ENCODE measurements at places on chromosomes 12 and 14. TPM values are rescaled to one million over a fixed set of nuclear protein-coding genes. Genes with fewer than 3 reads are reported as not detected.

DNA sequence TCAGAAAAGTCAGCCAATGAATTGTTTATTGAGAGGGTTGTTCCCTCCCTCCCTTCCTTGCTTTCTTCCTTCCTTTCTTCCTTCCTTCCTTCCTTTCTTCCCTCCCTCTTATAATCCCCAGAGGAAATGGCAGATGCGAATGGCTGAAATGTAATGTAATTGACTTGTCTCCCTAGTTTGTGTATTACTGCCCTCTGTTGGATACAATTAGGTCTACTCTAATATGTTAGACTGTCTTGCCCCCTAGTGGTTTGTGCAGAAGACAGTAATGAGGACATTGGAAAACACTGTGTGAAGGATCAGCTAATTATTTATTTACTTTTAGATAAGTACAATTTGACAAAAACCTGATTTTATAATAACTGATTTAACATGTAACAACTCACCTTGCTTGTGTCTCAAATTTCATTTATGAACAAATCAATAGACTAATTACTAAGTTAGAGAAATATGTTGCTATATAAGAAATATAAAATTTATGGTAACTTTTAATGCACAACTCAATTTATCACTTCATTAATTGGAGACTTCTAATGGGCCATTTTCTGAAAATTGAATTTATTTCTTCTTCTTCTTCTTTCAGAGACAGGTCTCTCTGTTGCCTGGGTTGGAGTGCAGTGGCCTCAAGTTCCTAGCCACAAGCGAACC is 229.8 kb upstream of the LRIG3 start:
- H3K36me3 ChIP-seq, result no peaks in the 10 kb centered on the region
- H3K4me3 ChIP-seq, result no peak overlapping the region

DNA sequence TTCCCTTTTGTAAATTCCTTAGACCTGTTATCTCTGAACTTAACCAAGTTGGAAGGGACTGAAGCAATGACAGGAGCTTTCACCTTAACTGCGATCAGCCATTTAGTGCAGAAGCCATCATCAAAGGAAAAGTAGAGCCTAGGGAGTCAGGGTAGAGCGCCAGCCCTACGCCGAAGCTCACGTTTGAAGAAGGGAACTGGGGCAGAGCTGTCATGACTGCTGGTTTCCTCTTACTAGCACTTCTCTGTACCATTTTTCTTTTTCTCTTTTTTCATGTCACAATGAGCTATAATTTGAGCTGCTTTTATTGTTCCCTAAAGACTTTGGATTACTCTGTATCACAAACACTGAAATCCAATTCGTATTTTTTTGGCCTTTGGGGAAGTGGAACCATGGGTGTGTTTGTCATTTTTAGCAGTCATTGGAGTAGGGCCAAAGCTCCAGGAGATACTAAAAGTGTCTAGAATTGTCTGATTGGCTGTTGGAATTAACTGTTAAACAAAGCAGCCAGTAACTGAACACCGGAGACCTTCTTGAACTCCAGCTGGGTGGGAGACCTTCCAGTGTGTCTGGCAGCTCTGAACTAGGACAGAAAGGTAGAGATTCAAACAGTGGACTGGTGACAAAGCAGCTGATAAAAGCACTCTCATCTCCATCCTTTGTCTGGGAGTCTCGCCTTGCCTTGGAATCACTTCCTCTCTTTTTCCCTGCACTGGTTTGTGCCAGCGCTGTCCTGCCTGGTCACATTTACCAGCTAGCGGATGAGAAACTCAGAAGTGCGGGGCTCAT is 9.1 kb downstream of the MTRFR start:
- H3K4me3 ChIP-seq, result no peak overlapping the region
- no peaks in the 10 kb centered on the region for H3K27me3 ChIP-seq
- DNase-seq, result no peak
- H3K4me1 ChIP-seq, result peaks cover 41% of the 10 kb centered on the region
- peak overlapping the region; percentile 51 for H3K27ac ChIP-seq

DNA sequence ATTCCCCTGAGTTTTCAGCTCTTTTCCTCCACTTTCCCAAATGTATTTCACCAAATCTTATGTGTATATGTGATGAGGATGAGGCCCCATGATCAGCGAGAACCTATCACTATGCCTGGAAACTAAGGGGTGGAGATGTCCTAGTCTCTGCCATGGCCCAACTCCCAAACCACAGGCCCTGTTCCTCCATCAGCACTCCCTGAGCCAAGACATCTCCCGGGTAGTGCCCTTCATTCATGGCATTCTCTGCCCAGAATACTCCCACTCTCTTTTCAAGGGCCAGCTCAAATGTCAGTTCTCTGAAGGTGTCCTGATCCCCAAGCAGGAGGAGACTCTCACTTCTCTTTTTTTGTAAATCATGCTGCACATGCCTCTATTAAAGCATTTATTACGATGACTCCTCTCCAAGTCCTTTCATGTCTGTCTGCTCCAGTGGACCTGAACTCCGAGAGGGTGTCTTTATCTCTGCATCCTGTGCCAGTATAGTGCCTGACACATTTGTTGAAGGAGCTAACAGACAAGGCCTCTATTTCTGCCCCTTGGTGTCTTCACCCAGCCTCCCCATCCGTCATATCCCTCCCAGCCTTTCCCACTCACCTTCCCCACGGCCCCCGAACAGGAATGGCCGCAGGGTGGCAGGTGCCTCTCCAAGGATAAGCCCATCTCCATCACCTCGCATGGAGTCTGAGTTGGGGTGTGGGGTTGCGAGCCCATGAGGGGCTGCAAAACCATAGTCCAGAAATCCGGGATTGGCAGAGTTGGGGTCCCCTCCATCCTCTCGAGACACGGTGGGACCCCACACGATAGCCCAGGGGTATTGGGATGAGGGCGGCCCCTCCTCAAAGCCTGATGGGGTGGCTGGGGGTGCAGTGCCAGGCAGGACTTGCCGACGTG is 3.7 kb downstream of the PIANP start:
- peaks cover 4% of the 10 kb centered on the region for H3K27me3 ChIP-seq
- H3K4me3 ChIP-seq, result no peak overlapping the region
- H3K4me1 ChIP-seq, result peaks cover 21% of the 10 kb centered on the region
- no peak overlapping the region for H3K27ac ChIP-seq

DNA sequence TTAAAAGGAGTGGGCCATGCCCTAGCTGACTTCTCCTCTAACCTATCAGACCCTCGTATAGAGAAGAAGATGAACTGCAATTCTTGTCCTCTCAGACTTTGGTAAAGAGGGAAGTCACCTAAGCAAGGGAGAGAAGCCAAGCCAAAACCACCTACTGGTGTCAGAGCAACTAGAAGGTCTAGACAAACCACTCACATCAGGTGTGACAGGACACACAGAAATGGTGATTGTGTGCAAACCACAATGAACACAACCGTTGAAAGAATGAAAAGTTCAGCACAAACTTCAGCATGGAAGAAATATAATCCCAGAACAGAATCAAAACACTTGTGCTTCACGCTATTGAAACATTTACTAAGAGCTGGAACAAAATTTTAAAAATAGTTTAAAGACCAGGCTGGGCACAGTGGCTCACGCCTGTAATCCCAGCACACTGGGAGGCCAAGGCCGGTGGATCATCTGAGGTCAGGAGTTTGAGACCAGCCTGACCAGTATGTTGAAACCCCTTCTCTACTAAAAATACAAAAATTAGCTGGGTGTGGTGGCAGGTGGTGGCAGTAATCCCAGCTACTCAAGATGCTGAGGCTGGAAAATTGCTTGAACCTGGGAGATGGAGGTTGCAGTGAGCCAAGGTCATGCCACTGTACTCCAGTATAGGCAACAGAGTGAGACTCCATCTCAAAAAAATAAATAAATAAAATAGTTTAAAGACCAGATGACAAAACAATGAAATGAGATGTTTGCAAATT is 56.2 kb upstream of the NTF3 start:
- no peaks in the 10 kb centered on the region for H3K27me3 ChIP-seq
- no peak overlapping the region for H3K27ac ChIP-seq
- DNase-seq, result peak; percentile 47
- H3K4me3 ChIP-seq, result no peak overlapping the region

- no peaks in the 10 kb centered on the region for H3K27me3 ChIP-seq
These were observed 131.9 kb downstream of the CEP128 start for GRCh38 chr14:80809663-80810062.

GRCh38 chr12:108349278-108349688 is 10.2 kb upstream of the CMKLR1 start:
- H3K4me1 ChIP-seq, result no peaks in the 10 kb centered on the region
- H3K27me3 ChIP-seq, result peaks cover 4% of the 10 kb centered on the region
- H3K27ac ChIP-seq, result no peak overlapping the region
- DNase-seq, result no peak
- H3K36me3 ChIP-seq, result no peaks in the 10 kb centered on the region

- no peak overlapping the region for H3K27ac ChIP-seq
- DNase-seq, result no peak
- H3K4me3 ChIP-seq, result no peak overlapping the region
- no peaks in the 10 kb centered on the region for H3K27me3 ChIP-seq
- no peaks in the 10 kb centered on the region for H3K36me3 ChIP-seq
- H3K4me1 ChIP-seq, result peaks cover 12% of the 10 kb centered on the region
These were observed 219.2 kb downstream of the PDZRN4 start for GRCh38 chr12:41407232-41407799.

DNA sequence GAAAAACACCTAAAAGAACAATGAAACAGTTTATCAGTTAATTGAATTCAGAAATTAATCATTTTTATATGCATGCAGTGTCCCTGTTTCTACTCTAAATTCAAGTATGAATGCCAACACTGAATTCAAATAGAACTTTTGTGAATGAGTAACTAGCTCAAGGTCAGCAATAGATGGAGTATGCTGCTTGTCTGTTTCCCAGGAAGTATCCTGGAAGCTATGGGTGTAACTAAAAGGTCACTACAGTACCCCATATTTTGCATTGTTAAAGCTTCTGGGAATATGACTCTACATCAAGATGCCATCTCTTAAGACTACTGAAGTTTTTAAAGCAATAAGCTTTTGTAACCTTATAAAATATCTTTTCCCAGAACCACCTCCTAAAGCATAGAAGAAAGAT is 681.4 kb upstream of the FBXO33 start:
- DNase-seq, result no peak
- H3K4me3 ChIP-seq, result no peak overlapping the region
- no peak overlapping the region for H3K27ac ChIP-seq
- H3K4me1 ChIP-seq, result no peaks in the 10 kb centered on the region
- H3K36me3 ChIP-seq, result no peaks in the 10 kb centered on the region

GRCh38 chr14:37081218-37081617 is 91.2 kb downstream of the SLC25A21 start:
- no peaks in the 10 kb centered on the region for H3K27me3 ChIP-seq
- no peaks in the 10 kb centered on the region for H3K4me1 ChIP-seq
- no peak for DNase-seq
- H3K4me3 ChIP-seq, result no peak overlapping the region

- H3K27ac ChIP-seq, result no peak overlapping the region
- H3K4me3 ChIP-seq, result no peak overlapping the region
- H3K4me1 ChIP-seq, result peaks cover 15% of the 10 kb centered on the region
- H3K36me3 ChIP-seq, result no peaks in the 10 kb centered on the region
- DNase-seq, result peak; percentile 53
- H3K27me3 ChIP-seq, result no peaks in the 10 kb centered on the region
These were observed 1116.9 kb upstream of the TMEM132C start for GRCh38 chr12:127150028-127150427.

DNA sequence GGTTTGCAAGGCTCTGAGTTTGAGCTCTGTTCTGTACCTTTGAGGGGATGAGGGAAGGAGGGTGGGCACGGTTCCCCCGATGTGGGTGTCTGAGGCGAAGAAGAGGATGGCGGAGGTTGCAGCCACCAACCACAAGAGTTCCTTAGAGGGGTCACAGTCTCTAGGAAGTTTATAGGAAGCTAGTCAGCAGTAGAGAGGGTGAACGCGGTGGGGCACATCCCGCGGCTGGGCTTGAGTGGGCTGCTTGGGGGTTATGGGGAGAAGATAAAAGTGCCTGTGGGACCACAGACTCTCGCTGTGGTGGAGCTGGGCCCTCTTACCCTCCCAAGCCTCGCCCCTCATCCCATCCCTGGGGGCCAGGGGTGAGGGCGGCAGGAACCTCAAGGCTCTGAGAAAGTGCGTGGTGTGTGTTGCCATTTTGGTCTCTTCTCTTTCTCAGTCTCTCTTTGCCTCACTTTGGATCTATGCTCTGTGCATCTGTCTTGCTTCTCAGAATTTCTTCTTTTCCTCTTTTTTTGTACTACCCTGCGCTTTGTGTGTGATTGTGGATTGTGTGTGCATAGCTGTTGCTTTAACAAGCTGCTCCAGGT is 2.7 kb downstream of the CD4 start:
- peaks cover 6% of the 10 kb centered on the region for H3K4me1 ChIP-seq
- H3K4me3 ChIP-seq, result no peak overlapping the region
- H3K27ac ChIP-seq, result no peak overlapping the region

DNA sequence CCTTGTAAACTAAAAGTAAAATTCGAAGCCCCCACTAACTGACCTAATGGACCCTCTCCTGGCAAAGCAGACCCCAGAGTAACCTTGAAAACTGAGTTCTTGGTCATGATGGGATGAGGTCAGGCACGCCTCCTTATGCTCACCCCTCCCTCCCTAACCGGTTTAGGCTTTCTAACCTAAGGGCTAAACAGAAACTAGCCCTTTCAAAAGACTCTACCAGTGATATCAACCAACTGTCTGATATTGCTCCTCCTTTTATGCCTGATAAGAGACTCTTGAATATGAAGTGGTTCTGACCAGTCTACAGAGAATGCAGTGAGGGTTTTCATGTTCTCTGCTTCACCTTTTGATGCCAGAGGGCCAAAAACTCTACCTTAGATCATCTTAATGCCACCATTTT is 4.8 kb upstream of the LPCAT3 start:
- H3K27me3 ChIP-seq, result no peaks in the 10 kb centered on the region
- peaks cover 10% of the 10 kb centered on the region for H3K4me1 ChIP-seq
- H3K27ac ChIP-seq, result no peak overlapping the region
- H3K4me3 ChIP-seq, result no peak overlapping the region
- DNase-seq, result no peak
- H3K36me3 ChIP-seq, result no peaks in the 10 kb centered on the region

DNA sequence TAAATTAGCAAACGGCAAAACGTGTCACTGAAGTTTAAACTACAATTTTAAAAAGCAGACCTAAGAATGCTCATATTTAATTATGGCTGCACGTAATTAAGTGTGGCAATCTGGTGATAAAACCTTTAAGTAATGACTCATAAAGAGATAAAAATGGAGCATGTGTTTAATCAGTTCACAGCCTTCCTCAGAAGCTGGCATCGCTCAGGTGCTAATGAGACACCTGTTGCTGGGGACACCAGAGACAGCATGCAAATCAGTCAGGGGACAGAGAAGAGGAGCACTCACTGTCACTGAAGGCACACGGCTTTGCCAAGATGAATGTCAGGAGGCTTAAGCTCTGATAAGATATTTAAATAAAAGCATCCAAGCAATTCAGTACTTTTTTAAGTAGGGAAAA is 840.3 kb downstream of the GALC start:
- no peak for DNase-seq
- H3K4me3 ChIP-seq, result no peak overlapping the region
- no peak overlapping the region for H3K27ac ChIP-seq
- H3K27me3 ChIP-seq, result no peaks in the 10 kb centered on the region
- H3K36me3 ChIP-seq, result no peaks in the 10 kb centered on the region

GRCh38 chr12:104305349-104305748 is 1.8 kb downstream of the EID3 start:
- no peak for DNase-seq
- no peaks in the 10 kb centered on the region for H3K27me3 ChIP-seq
- H3K27ac ChIP-seq, result peak overlapping the region; percentile 87

GRCh38 chr14:22303589-22304195 is 285.3 kb downstream of the DAD1 start:
- H3K27ac ChIP-seq, result no peak overlapping the region
- H3K36me3 ChIP-seq, result no peaks in the 10 kb centered on the region
- H3K4me1 ChIP-seq, result no peaks in the 10 kb centered on the region
- no peaks in the 10 kb centered on the region for H3K27me3 ChIP-seq
- no peak for DNase-seq

LYZ gene
- 95.3 TPM for total RNA-seq

TAS2R42 gene
- not detected for total RNA-seq

PNMA1 gene
- total RNA-seq, result 34.8 TPM

DDX47 gene
- total RNA-seq, result 54.2 TPM

FAM90A1 gene
- not detected for total RNA-seq

B4GALNT3 gene
- total RNA-seq, result under 0.01 TPM

RASSF9 gene
- total RNA-seq, result 1.7 TPM

FAM186B gene
- under 0.01 TPM for total RNA-seq

CISTR gene
- not detected for total RNA-seq
